Stimulated activated CD8-positive, alpha-beta memory T cell treated with anti-CD3 and anti-CD28 coated beads, Interleukin-4, amount 100 ng/mL, for 24 hours (primary cell): ENCODE measurements at places on chromosomes 13 and 19.

DNA sequence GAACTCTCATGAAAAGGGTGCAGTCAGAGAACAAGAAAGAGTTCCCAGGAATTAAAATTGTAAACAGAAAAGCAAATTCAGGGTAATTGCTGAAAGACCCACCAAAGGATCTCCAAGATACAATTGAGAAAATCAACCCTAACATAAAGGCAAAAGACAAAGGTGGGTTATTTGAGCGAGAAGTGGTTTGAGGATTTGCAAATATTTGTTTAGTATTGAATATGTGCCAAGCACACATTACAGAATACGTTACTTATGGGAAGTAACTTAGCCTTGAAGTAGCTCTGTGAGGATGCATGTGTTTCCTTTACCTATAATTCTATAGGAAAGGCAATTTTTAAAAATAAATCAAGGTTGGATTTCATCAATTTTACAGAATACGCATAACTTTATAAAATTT, 10.0 kb upstream of the CEACAM21 start:
- DNase-seq: no peak

DNA sequence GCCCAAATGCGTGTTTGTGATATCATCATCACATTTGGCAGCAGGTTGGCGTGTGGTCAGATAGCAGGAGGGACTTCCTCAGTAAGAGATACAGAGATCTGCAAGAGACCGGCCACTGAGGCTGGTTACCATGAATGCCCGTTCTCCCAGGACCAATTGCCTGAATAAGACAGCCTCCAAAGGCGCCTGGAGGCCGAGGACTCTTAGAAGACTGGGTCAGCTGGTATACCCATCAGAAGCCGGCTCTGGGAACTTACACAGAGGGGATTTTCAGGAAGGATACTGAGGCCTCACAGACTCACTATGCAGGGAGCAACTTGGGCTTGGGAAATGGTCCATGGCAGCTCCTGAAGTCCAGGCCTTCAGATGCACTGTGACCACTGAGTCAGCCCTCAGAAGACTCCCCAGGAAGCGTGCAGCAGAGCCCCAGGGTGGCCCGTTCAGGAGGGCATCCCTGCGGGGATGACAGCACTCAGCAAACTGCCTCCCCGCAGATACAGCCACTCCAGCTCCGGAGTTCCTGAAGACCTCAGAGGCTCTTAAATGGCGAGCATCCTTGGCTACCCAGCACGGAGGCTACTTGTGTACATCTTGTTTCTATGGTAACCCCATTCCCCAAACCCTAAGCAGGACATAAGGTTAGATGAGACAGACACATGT, 26.4 kb upstream of the VSTM2B start:
- DNase-seq: no peak

- no peak for DNase-seq
Observed at GRCh38 chr13:77952276-77952675, 33.6 kb upstream of the EDNRB start.

- DNase-seq: no peak
Observed at GRCh38 chr13:25778365-25778764, 273.5 kb downstream of the SHISA2 start.

DNA sequence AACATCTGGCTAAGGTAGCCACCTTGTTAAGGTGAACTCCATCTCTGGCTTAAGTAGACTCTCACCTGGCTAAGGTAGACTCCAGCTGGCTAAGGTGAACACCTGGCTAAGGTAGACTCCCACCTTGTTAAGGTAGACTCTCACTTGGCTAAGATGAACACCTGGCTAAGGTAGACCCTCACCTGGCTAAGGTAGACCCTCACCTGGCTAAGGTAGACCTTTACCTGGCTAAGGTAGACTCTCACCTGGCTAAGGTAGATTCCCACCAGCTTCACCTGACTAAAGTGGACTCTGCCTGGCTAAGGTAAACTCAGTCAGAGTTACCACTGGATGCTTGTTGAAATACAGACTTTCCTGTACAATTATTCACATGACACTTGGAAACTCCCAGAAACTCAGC, 23.6 kb downstream of the PIN1 start:
- no peak for DNase-seq

DNA sequence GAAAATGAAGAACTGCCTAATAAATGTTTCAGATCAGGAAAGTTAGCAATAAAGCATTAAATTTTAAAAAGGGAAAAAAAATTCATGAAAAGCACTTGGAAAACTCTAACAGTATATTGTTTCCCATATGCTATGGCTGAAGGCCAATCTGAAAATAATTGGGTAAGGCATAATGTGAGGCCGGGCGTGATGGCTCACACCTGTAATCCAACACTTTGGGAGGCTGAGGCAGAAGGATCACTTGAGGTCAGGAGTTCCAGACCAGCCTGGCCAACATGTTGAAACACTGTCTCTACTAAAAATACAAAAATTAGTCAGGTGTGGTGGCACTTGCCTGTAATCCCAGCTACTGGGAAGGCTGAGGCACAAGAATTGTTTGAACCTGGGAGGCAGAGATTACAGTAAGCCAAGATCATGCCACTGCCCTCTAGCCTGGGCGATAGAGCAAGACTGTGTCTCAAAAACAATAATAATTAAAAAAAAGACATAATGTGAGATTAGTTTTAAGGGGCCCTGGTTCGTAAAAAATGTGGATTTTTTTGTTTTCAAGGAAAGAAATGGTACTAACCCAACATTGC, 15.2 kb downstream of the INTS6 start:
- DNase-seq: no peak

DNA sequence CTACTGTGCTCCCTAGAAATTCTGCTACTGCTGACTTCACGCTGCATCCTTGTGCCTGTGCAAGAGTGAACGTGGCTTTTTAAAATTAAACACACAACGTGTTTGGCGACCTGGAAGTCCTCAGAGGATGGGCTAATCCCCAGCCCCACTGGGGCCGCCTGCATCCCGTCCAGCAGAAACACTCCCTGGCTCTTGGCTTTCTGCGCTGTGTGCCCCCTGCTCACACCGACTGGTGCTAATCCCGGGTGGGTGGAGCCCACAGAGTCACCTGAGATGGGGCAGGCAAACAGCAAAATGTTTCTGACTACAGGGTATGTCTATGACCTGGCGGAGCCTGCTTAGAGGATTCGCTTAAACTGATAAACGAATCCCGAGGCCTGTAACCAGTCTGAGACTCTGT, 15.1 kb downstream of the CAPS start:
- no peak for DNase-seq

DNA sequence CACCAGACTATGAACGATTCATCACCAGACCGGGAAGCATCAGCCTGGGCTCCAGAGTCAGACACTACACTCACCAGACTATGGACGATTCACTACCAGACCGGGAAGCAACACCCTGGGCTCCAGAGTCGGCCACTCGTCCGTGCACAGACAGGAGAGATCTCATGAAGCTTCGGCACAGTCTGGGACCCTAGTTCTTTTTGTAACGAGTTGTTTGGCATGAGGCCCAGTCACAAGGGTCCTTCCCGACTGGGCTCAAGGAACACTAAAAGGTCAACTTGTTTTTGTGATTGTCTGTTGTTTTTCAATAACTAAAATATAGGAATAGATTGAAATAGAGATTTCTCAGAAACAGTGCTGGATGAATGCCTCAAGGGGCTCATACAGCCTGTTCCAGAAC, 1141.6 kb upstream of the MIR17HG start:
- DNase-seq: no peak

DNA sequence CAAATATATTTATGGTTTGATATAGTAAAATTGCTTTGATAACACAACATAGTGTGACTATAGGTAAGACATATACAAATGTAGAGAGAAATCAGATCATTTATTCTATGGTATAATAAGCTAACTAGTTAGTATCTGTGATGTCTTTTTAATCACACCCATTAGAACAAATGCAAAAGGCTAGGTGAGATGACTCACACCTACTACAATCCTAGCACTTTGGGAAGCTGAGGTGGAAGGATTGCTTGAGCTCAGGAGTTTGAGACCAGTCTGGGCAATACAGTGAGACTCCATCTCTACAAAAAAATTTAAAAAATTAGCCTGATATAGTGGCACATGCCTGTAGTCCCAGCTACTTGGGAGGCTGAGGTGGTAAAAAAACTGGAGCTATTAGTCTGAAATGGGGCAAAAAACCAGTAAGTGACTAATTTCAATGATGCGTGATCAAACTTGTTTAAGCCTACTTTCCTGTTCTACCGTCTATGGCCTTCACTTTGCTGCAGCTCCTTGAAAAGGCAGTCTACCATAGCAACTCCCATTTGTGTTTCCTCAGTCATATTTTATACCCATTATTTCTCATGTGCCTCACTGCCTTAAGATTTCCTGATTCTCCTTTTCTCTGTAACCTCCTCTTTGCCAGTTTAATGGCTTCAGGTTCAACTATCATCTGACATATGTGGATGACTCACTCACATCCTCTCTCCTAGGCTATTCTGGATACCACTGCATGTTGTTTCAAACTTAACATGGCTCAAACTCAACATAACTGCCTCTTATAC, 12.5 kb downstream of the ALG5 start:
- no peak for DNase-seq

- DNase-seq: no peak
Observed at GRCh38 chr13:99796175-99796819, 175.3 kb downstream of the ZIC5 start.

- DNase-seq: no peak
Observed at GRCh38 chr13:34070544-34071303, 252.8 kb downstream of the RFC3 start.
